ENCODE measurements at places on chromosomes 4 and X.

DNA sequence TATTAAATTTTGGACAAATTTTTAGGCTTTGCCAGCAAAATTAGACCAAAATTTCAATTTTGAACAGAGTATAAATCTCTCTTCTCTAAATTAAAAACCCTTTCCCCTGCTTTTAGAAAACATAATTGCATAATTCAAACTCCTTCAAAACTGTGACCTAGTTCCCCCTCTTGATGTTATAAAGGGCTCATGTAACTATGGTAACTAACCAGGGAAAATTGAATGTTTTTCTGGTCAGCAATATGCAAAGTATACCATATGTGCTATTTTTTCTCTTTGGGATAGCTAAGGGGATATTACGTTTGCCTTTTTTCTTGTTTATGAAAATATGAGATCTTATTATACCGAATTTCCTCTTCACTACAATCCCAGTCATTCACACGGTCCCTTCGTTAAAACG, 5.1 kb upstream of the ING2 start:
- DNase-seq, result no peak

DNA sequence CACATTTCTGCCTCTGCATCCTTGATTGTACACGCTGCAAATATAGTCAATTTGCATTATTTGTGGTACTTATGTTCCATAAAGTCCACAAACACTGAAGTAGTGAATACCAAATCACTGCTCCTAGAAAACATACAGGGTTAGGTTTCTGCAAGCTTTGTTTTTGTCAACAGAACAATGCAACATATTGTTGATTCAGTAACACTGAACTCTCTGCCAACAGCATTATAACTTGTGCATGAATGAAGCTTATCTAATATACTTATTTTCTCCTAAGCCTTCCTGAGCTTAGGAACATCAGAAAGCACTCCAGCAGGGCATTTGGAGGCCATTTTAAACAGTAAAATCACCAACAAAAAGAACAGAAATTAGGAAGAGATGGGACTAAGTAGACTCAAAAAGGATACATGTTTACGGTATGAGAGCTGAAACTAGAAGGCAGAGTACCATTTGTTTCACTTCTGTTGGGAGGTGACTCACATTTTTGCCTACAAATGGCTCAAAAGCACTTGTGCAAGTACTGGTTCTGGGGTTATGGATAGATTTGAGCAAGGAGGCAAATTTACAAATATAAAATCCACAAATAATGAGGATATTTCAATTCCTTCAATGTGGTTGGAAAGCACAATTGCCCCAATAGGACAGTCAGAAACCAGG, 14.1 kb downstream of the COX18 start:
- DNase-seq, result no peak

- no peak for DNase-seq
These were observed 413.1 kb downstream of the GBA3 start for GRCh38 chr4:23105759-23106370.

GRCh38 chr4:16505726-16506125, 279.5 kb upstream of the TAPT1 start:
- no peak for DNase-seq

DNA sequence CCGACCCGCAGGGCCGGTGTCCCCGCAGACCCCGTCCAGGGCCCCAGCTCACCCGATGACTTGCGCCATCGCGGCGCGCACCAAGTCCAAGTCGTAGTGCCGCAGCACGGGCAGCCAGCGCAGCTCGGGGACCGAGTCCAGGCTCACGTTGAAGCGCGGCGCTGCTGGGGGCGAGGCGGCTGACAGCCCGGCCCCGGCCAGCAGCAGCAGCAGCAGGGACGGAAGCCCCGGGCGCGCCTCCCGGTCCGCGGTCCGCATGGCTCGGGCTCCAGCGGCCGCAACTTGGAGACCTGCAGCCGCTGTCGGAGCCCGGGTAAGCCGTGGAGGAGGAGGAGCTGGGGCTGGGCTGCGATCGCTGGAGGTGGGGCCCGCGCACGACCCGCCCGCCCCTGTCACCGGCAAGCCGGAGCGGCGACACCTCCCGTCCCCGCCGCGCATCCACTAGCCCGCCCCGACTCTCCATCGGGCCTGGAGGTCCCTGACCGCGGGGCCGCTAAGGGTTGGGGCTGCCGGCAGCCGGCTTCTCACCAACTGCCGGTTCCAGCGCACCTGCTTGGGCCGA, at the start of gene NAAA:
Gene NAAA (minus strand): TSS at position 322 of the 562 bp plus-strand sequence. CDS start 64 bp downstream, at position 258.
- peak; percentile 7 for DNase-seq

DNA sequence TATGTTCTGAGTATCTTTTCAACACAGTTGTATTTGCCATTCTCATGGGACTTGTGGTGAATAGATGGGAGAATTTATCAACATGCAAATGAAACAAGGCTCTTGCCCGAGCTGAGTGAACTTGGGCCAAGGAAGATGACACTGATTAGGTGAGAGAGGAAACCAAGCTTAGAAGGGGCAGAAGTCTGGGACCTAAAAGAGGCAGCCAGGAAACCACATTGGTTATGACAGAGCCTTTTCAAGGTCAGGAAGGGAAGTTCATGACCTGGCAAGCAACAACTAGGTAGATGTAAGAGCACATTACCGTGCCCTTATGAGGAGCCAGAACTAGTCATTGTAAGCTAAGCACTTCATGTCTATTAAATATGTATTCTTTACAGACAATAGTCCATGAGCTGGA, 590.3 kb downstream of the PACRGL start:
- no peak for DNase-seq

DNA sequence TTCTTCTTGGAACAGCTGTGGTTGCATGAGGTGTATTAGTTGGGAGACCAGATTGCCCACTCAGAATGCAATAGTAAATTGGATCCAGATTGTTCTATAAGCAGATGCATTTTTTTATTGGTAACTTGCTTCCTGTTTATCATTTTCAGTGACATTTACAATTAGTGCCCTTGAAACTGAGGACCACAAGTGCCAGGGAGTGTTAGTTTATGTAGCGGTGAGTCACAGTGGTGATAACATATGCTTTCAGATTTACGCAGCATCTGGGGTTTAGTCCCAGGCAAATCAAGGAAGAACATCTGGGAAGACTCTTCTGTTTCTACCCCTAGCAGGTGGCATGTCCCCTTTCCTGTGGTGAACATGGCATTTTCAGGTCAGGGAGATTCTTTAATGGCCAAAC, 24.1 kb downstream of the FRMPD4 start:
- DNase-seq, result no peak

DNA sequence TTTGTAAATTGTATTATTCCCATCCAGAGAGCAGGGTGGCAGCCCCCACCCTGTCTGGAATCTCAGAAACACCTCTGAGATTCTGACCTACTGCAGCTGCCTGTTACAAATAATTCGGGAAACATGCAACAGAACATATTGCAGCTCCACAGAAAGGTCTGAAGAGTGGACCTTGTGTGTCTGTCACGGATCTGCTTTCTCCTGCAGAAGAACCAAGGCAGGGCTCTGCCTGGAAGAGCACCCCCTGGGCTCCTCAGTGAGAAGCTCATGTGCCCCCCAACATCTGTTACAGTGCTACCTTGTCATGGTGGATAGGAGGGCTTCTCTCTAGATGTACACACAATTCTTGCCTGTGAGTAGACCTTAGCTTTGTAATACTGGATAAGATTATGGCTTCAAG, 286.6 kb upstream of the GATB start:
- DNase-seq, result no peak

DNA sequence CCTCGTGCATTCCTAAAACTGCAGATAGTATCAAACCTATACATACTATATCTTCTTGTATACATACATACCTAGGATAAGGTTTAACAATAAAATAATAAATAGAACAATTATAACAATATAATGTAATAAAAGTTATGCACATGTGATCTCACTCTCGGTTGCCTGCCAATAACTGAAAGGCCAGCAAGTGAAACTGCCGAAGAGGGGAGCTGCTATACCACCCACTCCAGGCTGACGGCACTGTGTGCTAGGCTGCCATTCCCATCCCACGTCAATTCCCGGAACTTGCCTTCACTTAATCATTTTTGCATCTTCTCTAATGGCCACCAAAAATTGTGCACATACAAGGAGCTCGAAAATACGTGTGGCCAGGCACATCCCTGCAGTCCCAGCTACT, 451.1 kb upstream of the FAT1 start:
- DNase-seq, result no peak

DNA sequence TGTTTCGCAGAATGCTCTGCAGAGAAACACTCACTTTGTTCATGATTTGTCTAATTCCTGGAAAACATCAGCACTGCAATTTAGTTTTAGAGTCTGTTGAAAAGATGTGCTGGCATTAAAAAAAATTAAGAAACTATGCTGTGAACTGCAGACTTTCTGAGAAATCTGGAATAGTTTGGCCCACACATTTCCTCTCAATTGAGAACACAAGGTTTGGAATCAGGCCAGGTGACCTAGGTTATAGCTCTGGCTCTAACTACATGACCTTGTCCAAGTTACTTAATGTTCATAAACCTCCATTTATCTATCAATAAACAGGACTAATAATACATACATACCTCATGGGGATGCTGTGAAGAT, 61.4 kb upstream of the ENPEP start:
- DNase-seq, result no peak

DNA sequence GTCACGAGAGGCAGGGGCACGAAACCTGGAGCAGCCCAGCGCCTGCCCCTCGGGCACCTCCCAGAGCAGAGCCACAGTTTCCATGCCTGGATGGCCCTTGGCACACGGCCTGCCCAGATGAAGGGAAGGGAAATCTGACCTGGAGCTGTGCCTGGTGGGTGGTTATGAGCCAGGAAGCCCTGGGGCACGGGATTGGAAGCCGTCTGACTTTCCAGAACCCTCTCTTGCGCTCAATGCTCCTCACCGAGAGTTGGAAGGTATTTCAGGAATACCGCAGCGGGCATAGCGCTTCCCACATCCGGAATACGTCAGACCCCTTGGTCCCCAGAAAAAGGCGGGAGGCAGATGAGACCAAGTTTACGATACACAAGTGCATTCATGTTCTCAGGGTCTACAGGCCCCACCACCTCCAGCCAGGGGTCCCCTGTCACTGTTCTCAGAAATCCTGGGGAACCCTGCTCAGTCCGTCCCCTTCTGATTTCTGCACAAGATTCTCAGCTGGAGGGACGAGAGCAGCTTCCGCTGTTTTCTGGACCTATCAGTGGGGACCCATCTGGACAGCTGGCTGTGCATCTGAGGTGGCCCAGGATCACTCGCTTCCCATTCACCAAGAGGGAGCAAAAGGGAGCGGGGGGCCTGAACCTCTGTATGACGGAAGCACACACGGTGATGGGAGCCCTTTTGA, 172.9 kb downstream of the AFAP1 start:
- DNase-seq, result no peak

GRCh38 chr4:166169111-166169510, 296.1 kb downstream of the TLL1 start:
- DNase-seq, result no peak

- no peak for DNase-seq
These were observed 9.6 kb upstream of the RENBP start for GRCh38 chrX:153953892-153954557.

DNA sequence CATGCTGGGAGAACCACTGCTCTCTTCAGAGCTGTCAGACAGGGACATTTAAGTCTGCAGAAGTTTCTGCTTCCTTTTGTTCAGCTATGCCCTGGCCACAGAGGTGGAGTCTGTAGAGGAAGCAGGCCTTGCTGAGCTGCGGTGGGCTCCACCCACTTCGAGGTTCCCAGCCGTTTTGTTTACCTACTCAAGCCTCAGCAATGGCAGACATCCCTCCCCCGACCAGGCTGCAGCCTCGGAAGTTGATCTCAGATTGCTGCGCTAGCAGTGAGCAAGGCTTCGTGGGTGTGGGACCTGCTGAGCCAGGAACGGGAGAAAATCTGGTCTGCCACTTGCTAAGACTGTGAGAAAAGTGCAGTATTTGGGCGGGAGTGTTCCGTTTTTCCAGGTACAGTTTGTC, 118.9 kb downstream of the SLC10A6 start:
- DNase-seq, result no peak

GRCh38 chr4:81606801-81607501, 135.2 kb upstream of the RASGEF1B start:
- DNase-seq, result no peak

- DNase-seq, result no peak
These were observed 27.8 kb upstream of the ADH7 start for GRCh38 chr4:99462875-99463464.

GRCh38 chr4:51836549-51836948, 6.4 kb upstream of the DCUN1D4 start:
- no peak for DNase-seq

- DNase-seq, result no peak
These were observed 12.8 kb upstream of the SCARB2 start for GRCh38 chr4:76226418-76226817.

DNA sequence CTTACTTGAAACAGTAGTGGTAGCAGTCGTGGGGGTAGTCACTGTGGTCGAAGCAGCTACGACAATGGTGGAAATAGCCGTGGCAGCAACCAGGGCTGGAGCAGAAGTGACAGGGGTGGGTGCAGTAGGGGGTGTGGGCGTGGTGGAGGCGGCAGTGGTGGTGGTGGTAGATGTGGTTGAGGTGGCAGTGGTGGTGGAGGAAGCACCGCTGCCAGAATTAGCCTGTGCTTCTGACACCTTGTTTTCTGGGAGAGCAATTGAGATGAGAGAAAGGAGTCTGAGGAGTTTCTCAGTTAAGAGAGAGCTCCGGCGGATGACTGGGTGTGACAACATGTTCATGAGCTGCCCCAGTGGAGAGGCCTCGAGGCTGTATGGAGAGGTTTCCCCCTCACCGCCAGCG, 113.5 kb upstream of the HSD17B10 start:
- no peak for DNase-seq

GRCh38 chr4:53943345-53944085, 120.9 kb downstream of the CHIC2 start:
- peak; percentile 30 for DNase-seq

DNA sequence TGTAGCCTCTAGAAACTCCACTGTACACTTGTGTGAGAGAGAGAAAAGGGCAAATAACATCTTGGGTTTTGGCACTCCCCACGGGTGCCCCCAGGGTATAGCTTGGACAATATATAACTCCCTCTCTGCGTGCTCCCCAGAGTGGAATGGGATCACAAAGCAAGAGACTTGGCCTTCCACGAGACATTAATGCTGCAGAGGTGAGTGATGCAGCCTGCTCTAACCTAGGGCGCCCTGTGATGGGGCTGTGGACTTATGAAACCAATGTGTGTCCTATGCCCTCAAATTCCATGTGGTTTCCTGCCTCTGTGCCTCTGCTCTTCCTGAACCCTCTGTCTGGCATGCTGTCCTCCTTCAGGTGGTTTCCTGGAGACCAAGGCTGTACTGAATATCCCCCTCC, 22.0 kb upstream of the FAM9C start:
- no peak for DNase-seq

GRCh38 chr4:24880186-24880585, 32.7 kb downstream of the CCDC149 start:
- no peak for DNase-seq

GRCh38 chr4:2085496-2085901, 26.4 kb downstream of the NAT8L start:
- no peak for DNase-seq

- DNase-seq, result no peak
These were observed 140.9 kb downstream of the MID1 start for GRCh38 chrX:10479508-10479907.

- no peak for DNase-seq
These were observed 627.0 kb downstream of the BCOR start for GRCh38 chrX:39470588-39471407.

DNA sequence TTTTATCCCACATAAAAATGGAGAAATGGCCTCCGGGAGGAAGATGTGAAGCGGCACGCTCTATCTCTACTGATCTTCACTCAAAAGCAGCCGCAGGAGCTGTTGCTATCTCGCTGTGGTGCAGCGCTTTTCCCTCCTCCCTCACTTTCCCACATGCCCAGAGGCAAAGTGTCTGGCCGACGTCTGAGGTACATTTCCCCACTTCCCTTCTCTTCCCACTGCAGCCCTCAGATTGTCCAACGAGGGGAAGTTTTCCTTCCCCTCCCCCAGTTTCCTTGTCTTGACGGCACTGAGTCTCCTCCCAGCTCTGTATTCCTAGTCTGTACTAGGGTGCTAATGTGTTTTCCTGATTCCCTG, 660 bp upstream of the COL25A1 start:
- no peak for DNase-seq

All from SW 1271 (cell line).